ENCODE measurements at places on chromosomes 3 and 15.

- DNase-seq: no peak
Measured at GRCh38 chr15:84910928-84911623, 26.6 kb downstream of the SLC28A1 start.

GRCh38 chr3:173404156-173404555 lies 6.6 kb downstream of the NLGN1 start:
- no peak for DNase-seq

DNA sequence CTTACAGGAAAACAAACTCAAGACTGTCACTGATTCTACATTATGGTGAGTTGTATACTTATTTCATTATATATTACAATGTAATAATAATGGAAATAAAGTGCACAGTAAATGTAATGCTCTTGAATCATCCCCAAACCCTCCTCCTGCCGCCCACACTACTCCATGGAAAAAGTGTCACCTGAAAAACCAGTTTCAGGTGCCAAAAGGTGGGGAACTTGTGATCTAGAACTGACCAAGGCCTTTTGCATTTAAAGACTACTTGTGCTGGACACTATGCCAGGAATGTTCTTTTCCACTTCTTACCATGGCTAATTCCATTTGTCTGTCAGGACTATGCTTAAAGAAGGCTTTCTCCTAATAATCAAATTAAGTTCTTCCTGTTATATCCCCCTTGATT lies 32.3 kb downstream of the ROBO2 start:
- no peak for DNase-seq

DNA sequence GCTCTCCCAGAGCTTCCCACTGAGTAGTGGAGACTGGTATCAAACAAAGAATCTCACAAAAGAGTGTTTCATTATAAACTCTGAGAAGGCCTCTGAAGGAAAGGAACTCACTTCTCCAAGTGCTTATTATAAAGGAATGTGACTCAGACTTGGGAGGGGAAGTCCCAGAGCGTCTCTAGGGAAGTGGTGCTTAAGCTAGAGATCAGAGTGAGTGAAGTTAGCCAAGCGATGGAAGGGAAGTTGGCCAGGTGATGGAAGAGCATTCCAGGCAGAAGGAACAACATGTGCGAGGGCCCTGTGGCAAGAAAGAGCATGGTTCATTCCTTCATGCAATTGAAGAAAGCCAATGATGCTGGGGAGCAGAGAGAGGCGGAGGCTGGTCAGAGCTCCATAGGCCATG lies 2.3 kb downstream of the XYLB start:
- DNase-seq: no peak

DNA sequence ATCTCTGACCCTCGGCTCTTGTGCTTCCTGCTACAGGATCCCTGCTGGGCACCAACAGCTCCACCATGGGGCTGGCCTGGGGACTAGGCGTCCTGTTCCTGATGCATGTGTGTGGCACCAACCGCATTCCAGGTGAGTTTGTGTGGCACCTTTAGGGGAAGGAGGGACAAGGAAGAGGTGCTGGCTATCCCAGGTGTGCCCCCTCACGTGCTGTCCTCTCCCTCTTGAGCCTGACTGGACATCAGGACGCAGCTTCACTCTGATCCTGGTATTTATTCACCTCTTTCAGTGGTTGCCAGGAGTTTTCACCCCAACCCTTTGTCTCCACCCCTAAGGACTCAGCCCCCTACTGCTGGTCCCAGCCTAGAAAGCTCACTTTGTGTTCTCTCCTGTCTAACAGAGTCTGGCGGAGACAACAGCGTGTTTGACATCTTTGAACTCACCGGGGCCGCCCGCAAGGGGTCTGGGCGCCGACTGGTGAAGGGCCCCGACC lies 960 bp downstream of the THBS1 start:
- no peak for DNase-seq

DNA sequence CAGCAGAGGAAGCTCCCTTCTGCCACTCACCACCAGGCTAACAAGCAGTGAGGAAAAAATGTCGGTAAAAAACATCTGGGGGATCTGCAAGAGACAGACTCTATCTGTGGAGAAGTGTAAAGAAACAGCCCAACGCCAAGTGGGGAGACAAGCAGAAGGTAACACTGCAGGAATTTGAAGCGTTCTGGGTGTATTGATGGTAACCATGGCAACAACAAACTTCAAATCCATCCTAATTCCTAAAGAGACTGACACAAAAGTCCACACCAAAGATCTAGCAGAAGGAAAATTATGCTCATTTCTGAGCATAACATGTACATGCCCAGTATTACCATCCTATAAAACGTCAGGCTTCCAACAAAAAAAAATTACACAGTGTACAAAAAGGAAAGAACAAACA lies 449.3 kb downstream of the GABRB3 start:
- no peak for DNase-seq

DNA sequence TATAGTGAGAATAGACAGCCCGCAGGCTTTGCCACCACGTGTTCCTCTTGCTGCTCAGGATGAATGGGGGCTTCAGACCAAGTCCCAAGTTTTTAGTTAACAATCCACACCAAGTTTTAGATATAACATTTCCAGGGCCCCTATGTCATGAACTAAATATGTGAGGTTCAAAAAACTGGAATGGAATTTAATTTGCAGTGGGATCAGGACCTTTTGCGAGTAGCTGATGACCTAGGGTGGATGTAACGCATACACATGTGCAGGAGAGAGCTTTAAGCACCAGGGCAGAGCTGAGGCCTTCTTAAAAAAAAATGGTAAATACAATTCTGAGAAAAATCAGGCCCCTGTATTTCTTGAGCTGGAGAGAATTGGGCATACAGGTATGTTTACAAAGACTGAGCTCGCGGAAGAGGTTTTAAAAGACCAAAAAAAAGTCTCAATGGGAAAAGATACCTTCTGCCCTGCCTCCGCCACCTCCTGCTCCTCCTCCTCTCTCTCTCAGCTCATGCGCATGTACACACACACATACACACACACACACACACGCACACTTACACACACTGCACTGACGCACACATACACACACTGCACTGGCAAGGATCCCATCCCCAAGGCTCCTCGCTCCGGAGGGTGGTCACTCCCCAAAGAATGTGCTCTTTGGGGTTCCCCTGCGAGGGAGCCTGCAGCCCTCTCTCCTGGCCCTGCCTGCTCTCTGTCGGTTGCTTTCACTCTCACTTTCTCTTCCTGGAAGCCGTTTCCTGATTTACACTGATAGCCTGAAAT lies 48.2 kb upstream of the IGF1R start:
- DNase-seq: no peak

GRCh38 chr15:38266247-38266986 lies 13.8 kb downstream of the SPRED1 start:
- DNase-seq: no peak

DNA sequence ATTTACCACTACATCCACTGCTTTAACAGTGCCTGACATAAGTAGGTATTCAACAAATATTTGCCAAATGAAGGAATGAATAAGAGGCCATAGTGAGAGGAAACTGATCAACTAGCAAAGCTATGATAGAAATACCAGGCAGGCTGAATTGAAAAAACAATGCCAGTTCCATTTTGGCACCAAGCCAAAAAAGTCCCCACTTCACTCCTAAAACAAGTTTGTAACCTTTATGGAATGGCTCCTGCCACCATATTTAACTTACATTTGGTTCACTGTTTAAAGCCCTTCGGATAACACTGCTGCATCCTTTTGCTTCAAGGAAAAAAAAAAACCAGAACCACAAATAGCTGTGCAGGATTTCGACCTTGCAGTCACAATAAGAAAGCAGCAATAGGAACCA lies 166.1 kb downstream of the FRMD5 start:
- DNase-seq: no peak

- DNase-seq: no peak
Measured at GRCh38 chr3:159062734-159063410, 261.0 kb downstream of the MFSD1 start.

GRCh38 chr15:41622901-41623300 lies 37.3 kb upstream of the MGA start:
- no peak for DNase-seq

DNA sequence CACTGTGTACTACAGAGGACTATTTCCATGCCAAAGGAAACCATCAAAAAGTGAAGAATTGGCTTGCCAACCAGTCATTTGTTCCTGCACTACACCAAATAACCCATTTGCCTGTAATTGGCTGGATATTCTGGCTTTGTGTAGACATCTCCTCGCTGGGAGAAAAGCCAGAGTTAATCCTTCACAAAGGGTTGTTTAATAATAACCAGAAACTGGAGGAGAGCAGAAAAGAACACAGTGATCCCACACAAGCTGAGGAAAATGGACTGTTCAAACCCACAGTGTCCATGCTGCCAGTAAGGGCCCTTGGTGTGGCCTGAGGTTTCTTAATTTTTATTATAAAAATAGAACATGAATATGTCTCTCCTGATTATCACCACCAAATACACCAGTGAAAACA lies 294.0 kb downstream of the RORA start:
- DNase-seq: no peak

DNA sequence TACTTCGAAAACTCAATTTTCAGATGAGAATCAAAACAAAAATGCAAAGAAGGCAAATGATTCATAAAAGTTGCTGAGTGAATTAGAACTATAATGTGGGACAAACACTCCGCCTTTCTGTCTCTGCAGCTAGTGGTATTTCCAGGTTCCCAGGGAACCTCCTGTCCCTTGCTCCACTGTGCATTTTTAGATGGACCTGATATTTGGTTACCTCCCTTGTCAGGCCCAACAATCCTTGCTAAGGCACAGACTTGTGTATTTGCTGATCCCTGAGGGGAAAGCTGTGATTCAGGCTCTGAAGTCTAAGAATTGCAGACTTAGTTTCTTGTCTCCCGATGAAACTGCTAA lies 162.7 kb downstream of the LPP start:
- DNase-seq: no peak

DNA sequence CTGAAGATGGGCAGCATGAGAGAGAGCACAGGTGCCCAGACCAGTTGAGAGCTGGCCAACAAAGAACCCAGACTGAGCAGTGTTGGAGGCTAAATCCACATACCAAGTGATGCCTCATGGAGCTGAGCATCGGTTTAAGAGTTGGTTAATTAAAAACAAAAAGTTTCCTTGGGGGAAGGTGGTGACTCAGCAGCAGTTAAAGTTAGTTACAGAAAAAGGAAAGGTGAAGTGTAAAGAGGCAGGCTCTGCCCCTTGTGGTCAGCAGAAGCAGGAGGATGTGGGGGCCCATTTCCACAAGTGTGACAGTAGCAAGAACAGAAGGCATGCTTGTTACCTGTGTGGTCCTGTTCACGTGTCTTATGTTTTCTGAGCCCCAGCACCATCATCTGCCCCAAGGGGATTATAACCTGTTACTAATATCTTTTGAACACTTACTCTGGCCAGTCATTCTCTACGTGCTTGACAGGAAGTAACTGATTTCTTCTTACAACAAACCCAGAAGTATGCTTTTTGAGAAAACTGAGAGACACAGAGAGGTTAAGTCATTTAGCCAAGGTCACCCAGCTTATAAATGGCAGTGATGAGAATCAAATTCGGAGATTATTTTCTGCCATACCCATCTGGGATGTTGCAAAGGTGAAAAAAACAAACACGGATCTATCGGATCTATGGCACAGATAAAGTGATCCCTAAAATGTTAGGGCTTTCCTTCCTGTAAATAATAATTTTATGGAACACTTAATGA lies 91.0 kb downstream of the EPHB1 start:
- DNase-seq: no peak

GRCh38 chr15:28120359-28120640 lies 21.2 kb upstream of the OCA2 start:
- no peak for DNase-seq

Data from stimulated activated CD4-positive, alpha-beta T cell treated with anti-CD3 and anti-CD28 coated beads, Interleukin-1b, Interleukin-23, amount 100 ng/mL, for 1 hour (primary cell).